Effector CD4-positive, alpha-beta T cell (primary cell): ENCODE measurements at places on chromosomes 4 and X.

DNA sequence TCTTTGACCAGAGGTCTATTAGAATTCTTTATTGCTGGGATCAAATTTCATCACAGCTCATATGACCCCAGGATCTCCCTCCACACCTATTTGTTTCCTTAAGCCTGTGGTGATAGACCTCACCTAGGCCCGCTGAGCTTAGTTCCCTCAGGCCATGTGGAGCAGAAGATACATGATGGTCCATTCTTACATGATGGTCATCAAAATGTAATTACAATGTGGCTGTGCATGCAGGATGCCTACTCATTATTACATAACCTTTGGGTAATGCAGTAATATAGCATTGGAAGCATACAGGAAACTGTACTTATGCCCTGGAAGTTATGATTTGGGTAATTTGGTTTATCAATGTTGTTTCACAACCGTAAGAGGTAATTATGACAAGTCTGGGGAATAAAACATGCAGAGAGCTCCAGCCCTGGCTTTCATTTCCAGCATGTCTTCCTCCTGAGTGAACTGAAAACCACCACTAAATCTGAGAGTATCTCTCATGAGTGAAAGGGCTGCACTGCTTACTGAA is 67.0 kb upstream of the AGA start:
- no peak for DNase-seq

- DNase-seq: no peak
Measured at GRCh38 chr4:147480891-147481576, at the start of gene EDNRA. EDNRA (plus strand) TSS chr4:147481097; CDS start chr4:147485682, 4,585 bp downstream.

DNA sequence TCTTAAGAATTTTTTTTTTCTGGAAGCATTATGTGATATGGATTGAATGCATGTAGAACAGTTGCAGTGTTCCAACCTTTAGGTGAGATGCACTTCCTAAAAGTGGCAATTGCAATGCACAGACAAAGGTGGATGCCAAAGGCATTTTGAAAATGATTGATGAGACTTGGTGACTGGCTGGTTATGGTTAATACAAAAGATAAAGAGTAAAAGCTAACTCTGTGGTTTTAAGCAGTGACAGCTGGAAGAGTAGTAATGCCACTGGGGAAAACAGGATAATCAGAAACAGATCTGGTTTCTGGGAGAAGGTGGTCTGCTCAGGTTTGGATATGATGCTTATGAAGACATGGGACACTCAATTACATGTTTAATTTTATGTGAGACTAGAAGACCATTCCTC is 345.6 kb downstream of the RPA4 start:
- no peak for DNase-seq

GRCh38 chr4:144579411-144580030 is 66.4 kb upstream of the HHIP start:
- DNase-seq: no peak

GRCh38 chrX:110211340-110211739 is 106.5 kb downstream of the AMMECR1 start:
- no peak for DNase-seq

- no peak for DNase-seq
Measured at GRCh38 chrX:68686097-68686977, 38.9 kb downstream of the STARD8 start.

GRCh38 chr4:2043396-2044118 is 15.6 kb upstream of the NAT8L start:
- DNase-seq: no peak

DNA sequence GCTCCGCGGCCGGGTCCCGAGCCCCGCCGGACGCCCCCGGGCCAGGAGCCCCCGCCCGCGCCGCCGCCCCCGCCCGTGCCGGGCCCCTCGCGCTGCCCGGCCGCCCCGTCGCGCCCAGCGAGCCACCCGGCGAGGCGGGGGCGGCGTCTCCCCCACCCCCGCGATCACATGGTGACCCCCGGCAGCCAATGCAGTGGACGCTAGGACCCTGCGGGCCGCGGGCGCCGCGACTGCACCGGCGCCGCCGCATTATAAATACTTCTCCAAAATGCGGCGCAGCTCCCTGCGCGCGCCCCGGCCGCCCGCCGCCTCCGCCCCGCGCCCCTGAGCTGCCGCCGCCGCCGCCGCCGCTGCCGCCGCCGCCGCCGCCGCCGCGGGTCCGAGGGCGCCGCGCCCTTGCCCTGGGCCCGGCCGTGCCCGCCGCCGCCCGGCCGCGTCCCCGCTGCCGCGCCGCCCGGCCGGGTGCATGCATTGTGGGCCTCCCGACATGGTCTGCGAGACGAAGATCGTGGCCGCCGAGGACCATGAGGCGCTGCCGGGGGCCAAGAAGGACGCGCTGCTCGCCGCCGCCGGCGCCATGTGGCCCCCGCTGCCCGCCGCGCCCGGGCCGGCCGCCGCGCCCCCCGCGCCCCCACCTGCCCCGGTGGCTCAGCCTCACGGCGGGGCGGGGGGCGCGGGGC is at the start of gene NAT8L:
Gene NAT8L (plus strand): TSS at position 282 of the 680 bp plus-strand sequence. CDS start 185 bp downstream, at position 467.
- DNase-seq: no peak

- peak; percentile 4 for DNase-seq
Measured at GRCh38 chrX:107826238-107827029, 768 bp downstream of the MID2 start.

DNA sequence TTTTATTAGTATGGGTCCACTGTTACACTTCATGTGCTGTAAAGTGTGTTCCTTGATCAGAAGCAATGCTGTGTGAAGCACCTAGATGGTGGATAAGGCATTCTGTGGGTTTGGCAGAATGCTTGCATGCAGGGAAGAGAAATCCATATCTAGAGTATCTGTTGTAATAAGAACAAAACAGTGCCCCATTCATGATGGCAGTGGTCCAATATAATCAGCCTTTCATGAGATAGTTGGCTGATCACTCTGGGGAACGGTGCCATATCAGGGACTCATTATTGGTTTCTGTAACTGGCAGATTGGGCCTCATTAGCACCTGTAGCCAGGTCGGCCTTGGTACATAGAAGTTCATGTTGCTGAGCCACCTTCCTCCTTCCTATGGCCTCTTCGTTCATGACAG is 28.7 kb downstream of the STIM2 start:
- no peak for DNase-seq

DNA sequence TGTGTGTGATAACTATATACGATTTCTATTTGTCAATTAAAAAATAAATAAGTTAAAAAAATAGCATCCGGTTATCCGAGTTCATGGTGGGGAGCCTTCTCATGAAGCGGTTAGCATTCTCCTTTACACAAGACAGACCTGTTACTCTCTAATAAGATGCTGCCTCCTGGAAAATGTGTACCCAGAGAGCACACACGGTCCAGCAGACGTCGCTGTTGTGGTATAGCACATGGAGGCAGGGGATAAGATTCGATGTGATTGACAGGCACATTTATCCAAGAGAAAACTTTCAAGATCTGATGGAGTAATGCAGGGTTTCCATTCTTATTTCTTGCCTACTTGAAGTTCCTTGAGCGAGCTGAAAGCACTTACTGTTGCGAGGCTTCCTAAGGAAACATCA is 62.7 kb upstream of the STS start:
- no peak for DNase-seq

DNA sequence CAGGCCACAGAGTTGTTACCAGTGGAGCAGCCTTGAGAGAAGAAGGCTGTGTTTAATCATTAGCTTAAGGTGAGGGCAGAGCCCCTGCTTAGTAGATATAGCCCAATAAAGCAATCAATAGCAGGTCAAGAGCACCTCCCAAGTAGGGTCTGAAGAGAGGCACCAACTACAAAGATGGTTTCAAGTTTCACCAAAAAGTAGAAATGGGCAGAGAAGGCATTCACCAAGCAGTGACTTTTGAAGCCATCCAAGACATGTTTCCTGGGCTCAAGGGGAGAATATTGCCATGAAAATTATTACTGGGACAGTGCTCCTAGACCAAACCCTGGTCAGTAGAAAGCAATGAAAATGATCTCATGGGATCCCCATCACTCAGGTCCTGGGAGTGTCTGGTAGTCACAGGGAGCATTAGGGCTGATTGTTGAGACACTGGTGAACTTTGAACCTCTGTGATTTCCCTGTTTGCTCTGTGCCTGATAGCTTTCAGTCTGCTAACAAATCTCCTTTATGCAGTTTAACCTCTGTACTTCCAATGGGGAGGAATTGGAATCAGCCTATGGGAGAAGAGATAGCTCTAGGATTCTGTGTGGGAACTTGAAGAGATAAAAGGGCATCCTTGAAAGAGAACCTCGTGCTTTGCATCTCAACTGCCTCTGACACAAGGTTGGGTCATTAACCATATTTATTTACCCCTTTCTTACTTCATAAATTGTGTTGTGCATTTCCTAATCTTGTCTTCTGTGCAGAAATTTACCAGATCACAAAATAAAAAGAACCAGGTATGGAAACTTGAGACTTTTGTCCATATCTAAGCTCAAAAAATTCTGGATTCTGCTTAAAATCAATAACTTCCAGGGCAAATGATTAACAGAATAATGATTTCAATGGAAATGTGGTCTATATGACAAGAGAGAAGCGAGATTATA is 9.3 kb upstream of the OTC start:
- no peak for DNase-seq

GRCh38 chr4:77430847-77431246 is 174.8 kb upstream of the CXCL13 start:
- DNase-seq: no peak

GRCh38 chr4:76016393-76016792 is 6.9 kb downstream of the CXCL10 start:
- no peak for DNase-seq

DNA sequence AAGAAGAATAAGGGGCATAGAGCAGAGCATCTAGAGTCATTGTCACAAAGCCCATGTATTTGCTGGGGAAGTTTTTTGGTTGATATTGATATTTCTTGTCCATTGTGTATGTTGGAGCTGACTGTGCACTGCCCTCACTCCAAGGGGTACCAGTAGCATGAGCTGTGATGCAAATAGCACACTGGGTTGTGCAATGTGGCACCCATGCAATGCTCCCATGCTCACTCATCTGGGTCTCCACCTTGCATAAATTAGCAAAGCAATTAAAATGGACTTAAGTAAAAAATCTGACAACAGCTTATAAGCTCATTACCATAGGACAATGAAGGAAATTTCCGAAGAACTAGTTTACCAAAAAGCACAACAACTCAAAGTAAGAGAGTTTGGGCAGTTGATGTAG is 87.9 kb downstream of the NHS start:
- no peak for DNase-seq

- no peak for DNase-seq
Measured at GRCh38 chr4:76611616-76612207, 176.7 kb downstream of the SHROOM3 start.

DNA sequence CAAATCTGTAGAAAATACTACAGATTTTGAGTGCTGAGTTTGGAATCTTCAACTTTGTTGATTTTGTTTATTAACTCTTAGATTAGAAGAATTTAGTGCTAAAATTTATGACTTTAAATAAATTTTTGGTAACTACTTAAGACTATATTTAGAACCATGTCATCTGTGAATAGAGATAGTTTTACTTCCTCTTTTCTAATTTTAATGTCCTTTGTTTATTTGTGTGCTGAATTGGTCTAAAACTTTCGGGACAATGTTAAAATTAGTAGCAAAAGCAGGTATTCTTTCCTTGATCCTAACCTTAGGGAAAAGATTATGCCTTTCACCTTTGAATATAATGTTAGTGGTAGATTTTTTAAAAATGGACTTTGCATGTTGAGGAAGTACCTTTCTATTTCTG is 119.7 kb upstream of the CXorf51A start:
- DNase-seq: no peak

DNA sequence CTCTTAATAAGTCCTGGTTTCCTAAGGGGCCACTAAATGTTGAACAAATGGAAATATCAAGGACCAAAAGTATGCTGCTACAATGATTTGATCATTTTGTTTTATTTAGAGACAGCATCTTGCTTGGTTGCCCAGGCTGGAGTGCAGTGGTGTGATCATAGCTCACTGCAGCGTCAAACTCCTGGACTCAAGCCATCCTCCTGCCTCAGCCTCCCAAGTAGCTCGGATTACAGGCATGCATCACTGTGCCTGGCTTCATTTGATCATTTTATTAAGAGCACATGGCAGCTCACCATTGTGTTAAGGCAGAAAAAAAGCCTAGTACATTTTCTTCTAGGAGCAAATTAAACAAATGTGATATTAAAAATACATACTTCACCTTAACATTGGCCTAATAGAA is 52.7 kb downstream of the DCLK2 start:
- DNase-seq: no peak

GRCh38 chrX:94560930-94561329 is 886.9 kb downstream of the FAM133A start:
- no peak for DNase-seq

DNA sequence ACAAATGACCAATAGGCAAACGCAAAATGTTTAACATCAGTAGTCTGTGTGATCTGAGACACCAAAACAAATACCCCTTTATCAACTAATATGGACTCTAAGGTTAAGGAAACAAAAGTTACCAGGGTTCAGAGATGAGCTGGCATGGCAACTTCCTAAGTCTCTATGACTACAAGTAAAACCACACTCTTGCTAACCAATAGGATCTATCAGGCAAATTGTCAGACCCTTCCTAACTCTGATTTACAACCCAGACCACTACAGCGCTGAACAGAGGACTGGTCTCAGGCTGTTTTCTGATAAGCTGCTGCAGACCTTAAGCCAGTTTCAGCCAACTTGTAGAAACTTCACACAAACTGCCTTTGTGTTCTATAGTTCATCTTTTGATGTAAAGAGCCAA is 608.0 kb downstream of the TLL1 start:
- no peak for DNase-seq

GRCh38 chr4:182960746-182961145 is 43.6 kb upstream of the DCTD start:
- no peak for DNase-seq

DNA sequence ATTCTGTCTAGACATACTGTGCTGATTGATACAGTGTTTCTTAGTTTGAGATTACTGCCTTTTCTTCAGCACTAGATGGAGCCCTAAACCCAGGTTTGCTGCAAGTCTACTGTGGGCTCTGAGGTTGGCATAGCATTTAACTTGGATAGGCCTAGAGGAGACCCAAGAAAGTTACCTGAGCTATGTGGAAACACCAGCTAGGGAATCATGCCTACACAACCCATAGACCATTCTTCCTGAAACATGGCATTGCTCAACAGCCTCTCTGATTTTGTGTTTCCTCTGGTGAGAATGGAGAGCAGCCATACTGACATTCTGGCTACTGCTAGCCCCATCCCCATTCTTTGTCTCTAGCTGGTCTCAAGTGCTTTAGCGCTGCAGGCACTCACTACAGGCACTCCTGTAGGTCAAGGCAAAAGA is 287.7 kb upstream of the PCDH18 start:
- DNase-seq: no peak

- DNase-seq: no peak
Measured at GRCh38 chr4:43855283-43855682, 593.3 kb downstream of the KCTD8 start.

GRCh38 chr4:64895031-64895430 is 485.8 kb upstream of the TECRL start:
- DNase-seq: no peak

DNA sequence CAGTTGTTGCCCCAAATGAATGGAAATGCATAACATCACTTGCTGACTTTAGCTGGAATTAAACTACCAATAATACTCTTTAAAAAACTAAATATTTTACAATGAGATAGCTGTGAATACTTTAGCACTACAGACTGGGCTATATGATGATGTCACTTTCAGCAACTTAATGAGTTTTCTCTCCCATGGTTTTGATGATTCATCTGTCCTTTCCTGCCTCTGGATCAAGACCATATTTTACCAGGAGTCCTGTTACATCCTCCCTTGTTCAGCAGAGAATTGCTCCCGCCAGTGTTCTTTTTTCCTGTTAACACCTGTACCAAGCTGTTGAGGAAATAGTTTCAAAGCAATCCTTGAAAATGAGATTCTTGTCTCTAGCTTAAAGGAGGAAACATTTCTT is 543.0 kb downstream of the SPRY1 start:
- no peak for DNase-seq

- DNase-seq: no peak
Measured at GRCh38 chr4:20451986-20452385, 200.3 kb downstream of the SLIT2 start.
